ENCODE measurements at places on chromosomes 4 and X.

- no peak for DNase-seq
Observed at GRCh38 chr4:90328558-90328957, 201.4 kb downstream of the CCSER1 start.

DNA sequence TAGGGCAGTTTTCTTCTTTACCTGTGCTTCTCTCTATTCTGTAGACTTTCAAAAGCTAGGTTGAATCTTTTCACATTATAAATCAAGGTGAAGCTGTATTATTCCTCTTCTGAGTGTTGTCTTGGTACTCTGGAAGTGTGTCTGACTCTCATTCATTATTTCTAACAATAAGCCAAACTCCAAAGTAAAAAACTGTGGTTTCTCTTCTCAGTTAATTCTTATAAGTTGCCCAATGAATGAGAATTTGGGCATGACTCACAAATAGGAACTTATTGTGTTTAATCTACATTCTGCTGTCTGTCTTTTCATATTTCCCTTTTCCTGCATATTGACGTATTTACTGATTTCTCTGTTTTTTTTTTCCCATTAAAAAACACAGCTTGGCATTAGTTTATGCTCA is 714.5 kb downstream of the CCSER1 start:
- no peak for DNase-seq

DNA sequence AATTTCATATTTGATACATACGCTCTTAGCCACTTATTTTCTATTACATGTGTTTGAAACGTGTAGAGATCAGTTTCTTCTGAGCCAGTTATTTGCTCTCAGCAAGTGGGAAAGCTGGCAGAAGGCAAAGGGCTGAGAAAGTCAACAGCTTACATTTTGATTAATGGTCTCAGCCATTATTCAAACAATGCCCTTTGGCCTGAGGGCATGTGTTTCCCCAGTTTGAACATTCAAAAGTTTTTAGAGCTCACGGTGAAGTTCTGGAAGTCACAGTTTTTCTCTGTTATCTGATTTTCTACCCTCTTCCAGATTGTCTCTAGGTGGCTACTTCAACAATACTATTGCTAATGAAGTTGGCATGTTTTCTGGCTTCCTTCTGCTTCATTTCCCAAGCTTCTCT is 591.8 kb upstream of the CPEB2 start:
- no peak for DNase-seq

DNA sequence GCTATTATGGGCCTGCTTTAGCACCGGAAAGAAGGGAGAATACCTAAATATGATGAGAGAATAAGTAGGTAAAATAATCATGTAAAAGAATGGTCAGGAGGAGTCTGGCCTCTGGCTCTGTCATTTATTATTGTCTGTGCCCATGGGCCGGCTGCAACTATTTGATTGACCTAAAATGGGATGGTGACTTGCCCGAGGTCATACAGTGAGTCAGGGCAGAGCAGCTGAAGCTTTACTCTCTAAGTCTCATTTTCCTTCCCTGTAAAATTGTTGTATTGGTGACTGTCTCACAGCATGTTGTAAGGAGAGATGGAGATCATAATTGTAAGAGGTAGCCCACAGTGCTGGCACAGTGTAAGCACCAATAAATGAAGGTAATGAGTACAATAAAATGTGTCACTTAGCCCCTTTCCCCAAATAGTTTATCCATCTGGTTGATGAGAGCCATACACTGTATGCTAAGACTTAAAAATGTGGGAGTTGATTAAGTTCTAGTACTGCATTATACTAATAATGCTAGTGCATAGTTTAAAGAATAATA is 39.6 kb downstream of the RUFY3 start:
- DNase-seq: no peak

DNA sequence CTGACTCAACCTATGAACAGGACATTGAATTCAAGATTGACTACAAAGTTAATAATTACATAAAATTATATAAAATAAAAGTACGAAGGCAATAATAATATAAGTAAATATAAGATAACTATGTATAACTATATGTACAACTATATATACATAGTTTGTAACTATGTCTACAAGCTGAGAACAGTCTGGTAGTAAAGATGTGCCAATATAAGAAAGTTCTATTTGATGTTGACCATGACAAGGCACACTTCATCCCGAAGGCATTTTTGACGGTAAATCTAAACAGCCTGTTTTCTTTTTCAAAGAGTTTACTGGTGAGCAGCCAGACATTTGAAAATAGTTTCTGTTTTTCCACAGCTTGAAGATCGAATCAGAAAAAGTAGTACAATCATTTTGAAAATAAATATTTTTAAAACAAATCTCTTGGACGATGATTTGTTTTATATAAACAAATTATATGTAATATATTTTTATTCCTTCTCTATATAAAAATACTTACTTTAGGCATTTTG is 112.9 kb downstream of the CEP44 start:
- no peak for DNase-seq

DNA sequence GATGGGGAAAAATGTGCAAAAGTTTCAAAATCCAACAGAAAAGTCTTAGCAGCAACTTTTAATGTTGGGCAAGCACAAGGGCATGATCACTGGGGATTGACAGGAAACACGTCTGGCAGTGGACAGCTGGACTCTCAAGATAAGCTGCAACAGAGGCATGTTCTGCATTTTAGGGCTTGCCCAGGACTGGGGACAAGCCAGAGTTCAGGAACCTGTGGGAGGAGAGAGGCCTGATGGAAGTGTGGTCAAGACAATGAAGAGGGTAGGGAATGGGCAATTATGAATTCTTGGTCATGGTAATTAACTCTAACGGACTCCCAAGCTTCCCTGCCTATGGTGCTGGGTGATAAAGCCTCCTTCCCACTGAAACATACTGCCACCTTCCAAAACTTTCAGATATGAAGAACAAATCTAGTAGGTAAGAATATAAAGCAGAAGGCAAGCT is 48.4 kb downstream of the ANXA3 start:
- no peak for DNase-seq

DNA sequence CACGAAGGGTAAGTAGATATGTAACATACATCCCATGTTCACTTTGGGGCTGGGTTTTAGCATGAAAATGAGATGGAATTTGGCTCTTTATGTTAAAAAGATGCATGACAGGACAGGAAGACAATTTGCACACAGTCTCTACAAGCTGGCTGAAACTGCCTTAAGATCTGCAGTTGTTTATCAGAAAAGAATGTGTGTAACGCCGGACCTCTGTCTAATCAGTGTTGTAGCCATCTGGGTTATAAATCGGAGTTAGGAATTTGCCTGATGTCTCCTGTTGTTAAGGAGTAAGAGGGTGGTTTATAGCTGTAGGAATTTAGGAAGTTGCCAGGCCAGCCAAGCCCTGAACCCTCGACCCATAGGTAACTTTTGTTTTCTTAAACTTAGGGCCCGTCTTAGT is 562.9 kb upstream of the FAT1 start:
- no peak for DNase-seq

DNA sequence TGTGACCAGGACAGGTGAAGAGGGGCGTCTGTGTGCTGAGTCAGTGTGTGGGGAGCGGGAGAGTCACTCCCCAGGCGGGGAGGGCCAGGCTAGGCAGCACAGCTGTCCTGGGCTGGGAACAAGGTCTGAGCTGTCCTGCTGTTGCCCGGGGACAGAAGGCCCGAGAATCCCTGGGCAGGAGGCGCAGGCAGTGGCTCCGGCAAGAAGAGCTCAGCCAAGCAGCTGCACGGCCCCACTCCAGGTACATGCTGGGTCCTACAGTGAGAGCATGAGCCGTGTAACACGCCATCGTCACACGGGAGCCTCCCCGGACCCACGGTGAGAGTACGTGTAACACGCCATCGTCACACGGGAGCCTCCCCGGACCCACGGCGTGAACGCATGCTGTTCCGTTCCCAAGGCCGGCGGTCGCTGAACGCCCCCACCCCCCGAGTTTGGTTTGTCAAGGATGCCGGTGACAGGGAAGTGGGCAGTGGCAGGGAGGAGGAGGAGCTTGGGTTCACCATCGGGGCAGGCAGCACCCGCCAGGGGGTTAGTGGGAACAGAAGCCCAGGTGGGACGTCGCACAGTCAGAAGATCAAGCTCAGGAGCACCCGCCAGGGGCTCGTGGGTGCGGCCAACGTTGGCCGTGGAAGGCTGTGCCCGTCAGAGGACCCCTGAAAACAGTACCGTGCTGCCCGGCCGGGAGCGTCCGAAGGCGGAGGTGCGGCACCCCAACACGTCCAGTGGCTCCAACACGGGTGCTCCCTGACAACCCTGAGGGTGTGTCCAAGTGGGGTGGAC is 15.6 kb downstream of the PPP2R3B start:
- DNase-seq: no peak

DNA sequence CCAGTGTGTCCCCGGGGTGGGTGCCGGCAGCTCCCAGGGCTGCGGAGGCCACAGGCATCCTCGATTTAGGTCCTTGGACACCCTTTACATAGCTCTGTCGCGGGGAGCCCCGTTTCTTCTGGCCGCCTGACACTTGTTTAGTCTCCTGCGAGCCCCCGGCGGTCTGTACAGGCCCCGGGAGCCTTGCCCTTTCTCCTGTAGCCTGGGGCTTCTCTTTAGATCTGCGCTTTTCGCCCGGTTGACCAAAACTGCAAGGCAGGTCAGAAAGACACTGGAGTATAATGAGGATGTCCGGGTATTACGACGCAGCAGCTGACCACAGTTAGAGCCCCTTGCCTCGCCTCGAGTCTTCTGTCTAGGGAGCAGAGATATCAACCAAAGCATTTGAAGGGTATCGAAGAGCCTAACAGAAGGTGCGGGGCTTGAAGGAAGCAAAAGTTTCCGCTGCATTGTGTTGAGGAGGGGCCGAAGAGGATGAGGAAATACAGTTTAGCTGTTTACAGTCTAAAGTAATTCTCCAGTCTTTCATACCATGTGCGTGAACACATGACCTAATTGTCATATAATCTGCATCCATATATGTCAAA is 479 bp downstream of the BRCC3 start:
- no peak for DNase-seq

DNA sequence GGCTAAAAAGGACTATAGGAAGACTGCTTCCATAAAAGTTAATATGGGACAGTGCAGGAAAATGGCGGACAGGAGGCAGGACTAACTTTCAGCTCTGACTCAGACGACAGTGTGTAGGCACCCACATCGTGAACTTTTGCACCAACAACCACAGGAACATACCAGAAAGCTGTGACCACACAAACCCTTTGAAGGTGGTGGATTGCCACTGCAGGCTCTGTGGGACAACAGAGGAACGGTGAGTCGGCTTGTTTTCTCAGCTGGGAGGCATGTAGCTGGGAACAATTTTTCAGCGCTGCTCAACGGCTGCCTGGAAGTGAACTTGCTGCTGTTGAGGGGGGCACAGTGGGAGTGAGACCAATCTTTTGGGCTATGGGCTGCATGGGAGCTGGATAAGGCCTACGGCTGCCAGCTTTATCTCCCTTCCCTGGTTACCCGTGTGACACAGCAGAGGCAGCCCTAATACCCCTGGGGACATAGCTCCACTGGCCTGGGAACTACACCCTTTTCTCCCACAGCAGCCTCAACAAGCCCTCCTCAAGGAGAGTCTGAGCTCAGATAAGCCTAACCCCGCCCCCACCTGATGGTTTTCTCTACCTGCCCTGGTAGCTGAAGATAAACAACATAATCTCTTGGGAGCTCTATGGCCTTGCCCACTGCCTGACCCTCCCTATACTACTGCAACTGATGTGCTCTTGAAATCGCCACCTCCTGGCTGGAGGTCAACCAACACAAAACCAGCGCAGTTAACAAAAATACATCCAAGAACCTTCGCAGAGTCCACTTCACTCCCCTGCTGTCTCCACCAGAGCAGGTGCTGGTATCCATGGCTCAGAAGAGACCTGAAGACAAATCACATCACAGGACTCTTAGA is 1537.0 kb downstream of the C4orf33 start:
- no peak for DNase-seq

DNA sequence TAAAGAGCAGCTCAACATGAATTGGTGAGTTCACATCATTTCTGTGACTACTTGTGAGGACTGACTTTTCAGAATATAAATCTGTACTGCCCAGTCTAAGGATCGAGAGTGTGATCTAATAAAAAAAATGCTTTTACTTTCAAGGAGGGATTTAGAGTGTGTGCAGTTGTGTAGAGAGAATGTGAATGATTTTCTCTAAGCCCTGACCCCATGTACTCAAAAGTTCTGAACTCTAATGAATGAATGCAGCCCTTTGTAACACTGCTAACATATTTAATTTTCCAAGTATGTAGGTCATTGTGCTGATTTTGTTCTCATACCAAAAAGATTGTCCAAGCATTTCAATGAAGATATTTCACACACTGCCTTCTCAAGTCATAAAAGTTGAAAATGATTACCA is 92.5 kb upstream of the STOX2 start:
- DNase-seq: no peak

DNA sequence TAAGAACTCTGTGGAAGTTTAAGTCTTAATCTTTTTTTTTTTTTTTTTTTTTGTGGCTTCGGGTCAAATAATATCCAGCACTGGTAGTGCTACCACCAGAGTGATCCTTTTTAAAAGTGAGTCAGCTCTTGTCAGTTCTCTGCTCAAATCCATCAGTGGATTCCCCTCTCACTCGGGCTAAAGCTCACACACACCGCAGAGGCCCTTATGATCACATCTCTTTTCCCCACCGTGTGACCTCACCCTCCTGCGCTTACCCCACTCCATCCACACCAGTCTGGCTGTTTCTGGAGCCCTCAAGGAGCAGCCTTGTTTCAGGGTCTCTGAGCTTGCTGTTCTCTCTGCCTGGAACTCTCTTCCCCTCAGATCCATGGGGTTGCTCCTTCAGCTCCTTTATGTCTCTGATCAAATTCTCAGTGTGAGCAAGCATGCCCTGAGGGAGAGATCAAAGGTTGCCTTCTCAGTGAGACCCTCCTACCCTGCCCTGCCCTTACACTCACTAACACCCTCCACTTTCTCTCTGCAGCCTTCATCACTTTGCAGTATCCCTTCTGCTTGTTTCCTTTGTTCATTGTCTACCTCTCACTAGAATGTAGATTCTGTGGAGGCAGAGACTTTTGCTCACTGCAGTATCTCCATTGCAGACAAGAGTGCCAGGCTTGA is 19.8 kb upstream of the BEND4 start:
- no peak for DNase-seq

DNA sequence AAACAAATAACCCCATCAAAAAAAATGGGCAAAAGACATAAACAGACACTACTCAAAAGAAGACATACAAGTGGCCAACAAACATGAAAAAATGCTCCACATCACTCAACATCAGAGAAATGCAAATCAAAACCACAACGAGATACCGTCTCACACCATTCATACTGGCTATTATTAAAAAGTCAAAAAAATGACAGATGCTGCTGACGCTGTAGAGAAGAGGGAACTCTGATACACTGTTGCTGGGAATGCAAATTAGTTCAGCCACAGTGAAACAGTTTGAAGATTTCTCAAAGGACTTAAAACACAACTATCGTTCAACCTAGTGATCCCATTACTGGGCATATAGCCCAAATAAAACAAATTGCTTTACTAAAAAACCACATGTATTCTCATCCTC is 671.2 kb upstream of the FTHL17 start:
- no peak for DNase-seq

GRCh38 chrX:136586386-136586785 is 54.4 kb downstream of the VGLL1 start:
- DNase-seq: peak; percentile 45

DNA sequence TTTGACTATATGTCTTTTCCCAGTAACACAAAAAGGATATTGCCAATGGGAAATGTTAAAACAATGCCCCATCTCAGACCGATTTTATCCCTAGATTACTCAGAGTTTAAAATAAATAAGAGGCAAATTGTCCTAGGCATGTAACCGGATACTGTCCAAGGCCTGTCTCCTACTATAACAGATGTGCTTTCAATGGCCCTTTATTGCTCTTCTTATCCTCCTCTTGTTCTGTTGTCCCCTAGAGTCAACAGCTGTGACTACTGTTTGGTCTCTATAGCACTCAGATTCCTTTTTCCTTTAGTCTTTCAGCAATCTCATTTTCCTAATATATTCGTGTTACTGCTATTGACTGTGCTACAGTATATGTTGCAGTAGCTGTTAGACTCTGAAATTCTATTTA is 66.8 kb upstream of the PLS3 start:
- DNase-seq: no peak

Measured in CD4-positive, alpha-beta T cell treated with Interleukin-6 at 100 ng/mL for 8 hours (primary cell).